ENCODE measurements at places on chromosomes 7 and 10.

- peak; percentile 59 for DNase-seq
These were observed 86.6 kb downstream of the AHCYL2 start for GRCh38 chr7:129311429-129311828.

- no peak for DNase-seq
These were observed 30.9 kb upstream of the KLHL7 start for GRCh38 chr7:23074443-23075261.

GRCh38 chr7:133358708-133359107, 105.8 kb downstream of the EXOC4 start:
- no peak for DNase-seq

GRCh38 chr7:123746055-123746454, 2.7 kb downstream of the WASL start:
- no peak for DNase-seq

- DNase-seq = no peak
These were observed 2.4 kb downstream of the UBE2H start for GRCh38 chr7:129950191-129950932.

- DNase-seq = no peak
These were observed 166.7 kb upstream of the BET1 start for GRCh38 chr7:94170836-94171235.

DNA sequence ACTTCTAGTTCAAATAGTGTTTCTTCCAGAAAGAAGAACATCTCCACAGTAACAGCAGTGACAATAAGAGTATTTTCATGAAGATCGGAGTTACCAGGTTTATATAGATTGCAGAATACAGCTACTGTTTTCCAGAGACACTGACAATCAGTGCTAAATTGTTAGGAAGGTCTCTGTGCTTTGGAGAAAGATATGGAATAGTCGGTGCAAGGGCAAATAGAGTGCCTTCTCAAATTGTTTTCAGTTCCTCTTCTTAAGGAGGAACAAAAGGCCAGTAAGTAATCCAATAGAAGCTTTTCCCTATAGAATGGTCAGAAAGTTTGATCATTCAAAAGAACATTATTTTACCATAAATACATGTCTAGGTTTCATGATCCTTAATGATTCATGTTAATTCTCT, 2.6 kb upstream of the KIAA1217 start:
- no peak for DNase-seq

DNA sequence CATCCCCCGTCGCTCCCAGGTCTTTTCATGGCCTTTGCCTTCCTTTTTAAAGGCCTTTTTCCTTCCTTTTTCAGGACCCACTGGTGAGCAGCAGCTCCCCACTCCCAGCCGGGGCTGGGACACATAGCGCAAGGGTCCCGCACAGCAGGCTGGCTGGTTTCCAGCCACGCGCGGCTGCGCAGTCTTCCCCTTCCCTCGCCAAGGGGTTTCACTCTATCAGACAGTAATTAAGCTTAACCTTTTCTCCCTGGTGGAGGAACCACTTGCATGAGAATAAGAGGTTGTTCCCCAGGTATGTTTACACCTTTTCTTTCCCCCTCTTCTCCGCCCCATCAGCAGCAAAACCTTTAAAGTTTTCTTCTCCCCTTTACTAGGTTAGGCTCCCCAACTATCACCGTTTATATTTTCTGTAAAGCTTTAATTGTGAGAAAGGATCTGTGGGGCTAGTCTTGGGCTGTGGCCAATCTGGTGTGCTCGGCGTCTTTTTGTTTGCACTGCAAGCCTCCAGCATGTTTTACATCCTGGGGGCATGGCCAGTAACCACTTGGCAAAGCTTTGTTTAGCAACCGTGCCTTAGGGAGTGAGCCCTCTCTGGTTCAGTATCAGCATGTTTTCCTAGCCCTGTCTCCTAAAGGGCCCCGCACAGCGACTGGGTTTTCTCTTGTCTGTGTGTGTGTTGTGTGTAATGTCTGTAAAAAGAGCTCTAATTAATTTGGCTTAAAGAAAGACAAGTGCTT, 219.6 kb downstream of the PHF14 start:
- no peak for DNase-seq

DNA sequence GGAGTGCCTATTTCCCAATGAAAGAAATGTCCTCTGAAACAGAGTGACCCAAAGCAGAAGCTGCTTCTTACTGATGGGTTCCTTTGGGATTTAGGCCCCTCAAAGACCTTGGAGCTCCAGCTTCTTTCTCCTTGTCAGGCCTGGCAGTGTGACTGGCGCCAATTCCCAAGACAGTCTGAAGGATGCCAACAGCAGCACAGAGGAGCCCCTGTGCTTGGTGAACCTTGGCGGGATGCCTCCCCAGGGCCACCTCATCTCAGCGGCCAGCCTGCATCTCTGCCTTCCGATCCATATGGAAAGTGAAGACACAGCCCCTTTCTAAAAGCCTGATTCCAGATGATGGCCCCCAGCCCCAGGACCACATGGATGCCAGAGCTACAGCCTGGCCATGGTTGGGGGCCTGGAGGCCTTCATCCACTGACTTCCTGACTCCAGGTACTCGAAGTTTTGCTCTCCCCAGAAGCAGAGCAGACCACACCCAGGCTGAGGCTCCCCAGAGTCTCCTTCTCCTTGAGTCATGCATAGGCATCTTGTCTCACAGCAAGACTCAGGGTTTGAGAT, 45.4 kb downstream of the FBXW4 start:
- no peak for DNase-seq

GRCh38 chr7:19339512-19339911, 194.3 kb upstream of the FERD3L start:
- no peak for DNase-seq

DNA sequence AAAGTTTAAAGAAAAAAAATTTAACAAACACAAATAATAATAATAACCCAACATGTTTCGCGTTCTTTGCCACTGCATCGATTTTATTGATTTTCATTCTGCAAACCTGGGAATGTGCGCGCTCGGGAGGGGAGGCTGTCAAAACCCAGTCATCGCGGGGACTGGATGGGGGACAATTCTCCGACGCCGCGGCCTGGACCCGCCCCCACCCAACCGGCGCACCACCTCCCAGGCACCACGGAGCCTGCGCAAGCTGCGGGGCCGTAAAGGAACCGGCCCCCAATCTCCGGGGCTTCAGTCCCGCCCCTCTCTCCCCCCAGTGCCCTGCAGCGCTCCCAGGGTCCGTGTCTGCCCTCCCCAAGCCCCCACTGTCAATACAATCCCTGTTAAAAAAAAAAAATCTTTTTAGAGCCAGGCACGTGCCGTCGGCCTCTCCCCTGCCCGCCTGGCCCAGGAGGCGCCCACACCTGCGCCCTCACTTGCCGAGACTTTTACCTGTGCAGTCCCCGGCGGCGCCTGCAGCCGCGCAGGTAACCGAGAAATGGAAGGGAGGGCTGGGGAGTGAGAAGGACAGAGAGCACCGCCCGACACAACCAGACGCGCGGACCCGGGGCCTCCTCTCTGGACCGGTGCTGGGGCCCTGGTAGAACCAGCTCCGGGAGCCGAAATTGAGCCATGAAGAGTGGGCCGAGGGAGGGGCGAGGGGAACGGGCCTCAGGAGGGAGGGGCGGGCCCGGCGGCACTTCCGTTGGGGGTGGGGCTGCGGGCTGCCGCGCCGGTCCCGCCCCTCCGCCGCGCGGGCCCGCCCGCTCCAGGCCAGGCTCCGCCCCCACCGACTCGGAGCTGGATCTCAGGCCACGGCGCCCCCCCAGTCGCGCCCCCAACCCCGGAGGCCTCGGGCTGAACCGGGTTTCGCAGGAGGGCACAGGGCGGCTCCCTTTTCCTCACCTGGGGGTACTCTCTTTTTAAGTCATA, 7.6 kb upstream of the ZNF503 start:
- DNase-seq = peak; percentile 20

GRCh38 chr7:116331020-116331419, 120.7 kb downstream of the TES start:
- no peak for DNase-seq

GRCh38 chr7:38000272-38000671, 79.8 kb downstream of the EPDR1 start:
- no peak for DNase-seq

- DNase-seq = no peak
These were observed 1.9 kb downstream of the MRPS33 start for GRCh38 chr7:141012696-141013344.
